ENCODE measurements at places on chromosomes 7 and 10.

DNA sequence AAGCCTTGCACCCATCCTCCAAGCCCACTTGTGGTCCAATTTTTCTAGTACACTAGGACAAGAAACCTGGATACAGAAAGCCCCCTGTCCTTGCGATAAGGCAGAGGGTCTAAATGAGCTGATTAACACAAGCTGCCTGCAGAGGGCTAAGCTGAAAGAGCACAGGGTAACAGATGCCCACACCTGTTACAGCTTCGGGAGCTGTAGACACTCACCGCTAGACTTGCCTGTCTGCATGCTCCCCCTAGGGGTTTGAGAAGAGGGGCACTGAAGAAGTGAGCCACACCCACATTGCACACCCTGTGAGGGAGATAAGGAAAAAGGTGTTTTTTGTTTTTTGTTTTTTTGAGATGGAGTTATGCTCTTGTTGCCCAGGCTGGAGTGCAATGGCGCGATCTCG, 386.5 kb upstream of the AUTS2 start:
- peak; percentile 6 for DNase-seq

DNA sequence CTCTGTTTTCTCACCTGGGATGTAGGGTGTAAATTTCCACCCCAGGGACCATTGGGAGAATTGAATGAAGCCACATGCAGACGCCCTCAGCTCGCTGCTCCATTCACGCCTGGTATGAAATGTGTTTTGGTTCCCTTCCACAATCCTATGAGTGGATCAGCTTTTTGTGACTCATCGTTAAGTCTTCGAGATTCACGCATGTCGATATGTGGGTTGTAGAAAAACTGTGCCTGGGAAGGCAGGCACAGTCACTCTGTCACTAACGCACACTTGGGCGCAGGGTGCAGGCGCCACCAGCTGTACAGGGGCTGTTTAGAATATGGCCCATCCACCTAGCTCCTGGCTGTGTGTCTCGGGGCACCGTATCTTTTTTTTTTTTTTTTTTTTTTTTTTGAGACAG, 64.2 kb upstream of the SH2B2 start:
- no peak for DNase-seq

- DNase-seq: no peak
Measured at GRCh38 chr10:62306663-62307062, 38.0 kb upstream of the RTKN2 start.

GRCh38 chr7:17408245-17408903, 109.9 kb downstream of the AHR start:
- DNase-seq: peak; percentile 57

DNA sequence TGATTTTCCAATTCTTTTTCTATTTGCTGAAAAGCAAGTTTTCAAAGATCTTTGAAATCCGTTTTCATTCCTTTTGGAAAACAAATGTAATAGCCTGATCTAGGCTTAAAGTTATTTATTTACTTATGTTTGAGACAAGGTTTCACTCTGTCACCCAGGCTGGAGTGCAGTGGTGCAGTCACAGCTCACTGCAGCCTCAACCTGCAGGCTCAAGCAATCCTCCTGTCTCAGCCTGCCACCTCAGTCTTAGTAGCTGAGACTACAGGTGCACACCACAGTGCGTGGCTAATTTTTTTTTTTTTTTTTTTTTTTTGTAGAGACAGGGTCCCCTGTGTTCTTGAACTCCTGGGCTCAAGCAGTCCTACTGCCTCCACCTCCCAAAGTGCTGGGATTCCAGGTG, 4.6 kb downstream of the ST7 start:
- DNase-seq: no peak

DNA sequence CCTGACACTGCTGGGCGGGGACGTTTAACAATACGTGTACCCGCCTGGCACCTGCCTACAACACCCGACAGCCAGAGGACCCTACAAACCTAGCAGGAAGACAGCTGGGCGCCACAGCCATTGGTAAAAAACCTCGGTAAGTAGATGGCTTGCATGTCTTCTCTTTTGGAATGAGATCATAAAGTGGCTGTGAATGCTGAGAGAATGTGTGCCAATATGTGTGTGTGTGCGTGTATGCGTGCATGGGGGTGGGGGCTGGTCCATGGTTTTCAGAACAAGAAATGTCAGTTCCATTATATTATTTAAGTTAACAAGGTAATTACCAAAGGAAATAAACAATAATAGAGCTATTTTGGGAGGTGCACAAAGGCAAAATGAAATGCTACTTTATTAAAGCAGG, 39.2 kb downstream of the PAPOLB start:
- DNase-seq: no peak

GRCh38 chr7:90250601-90251303, 5.8 kb downstream of the CFAP69 start:
- no peak for DNase-seq

DNA sequence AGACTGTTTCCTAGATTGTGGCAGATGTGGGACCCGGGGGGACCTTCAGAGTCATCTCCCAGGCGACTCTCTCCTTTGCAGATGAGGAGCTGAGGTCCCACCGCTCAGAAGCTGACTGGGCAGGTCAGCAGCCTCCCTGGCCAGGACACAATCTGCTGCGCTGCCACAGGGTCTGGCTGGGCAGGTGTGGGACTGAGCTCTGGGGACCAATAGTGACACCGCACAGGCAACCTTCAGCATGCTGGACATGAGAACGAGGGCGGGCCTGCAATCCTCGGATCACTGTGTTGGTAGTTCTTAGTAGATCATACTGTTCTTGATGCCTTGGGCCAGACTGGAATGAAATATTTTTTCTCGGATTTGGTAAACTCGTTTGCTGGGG, 20.5 kb upstream of the CRYGN start:
- DNase-seq: no peak

DNA sequence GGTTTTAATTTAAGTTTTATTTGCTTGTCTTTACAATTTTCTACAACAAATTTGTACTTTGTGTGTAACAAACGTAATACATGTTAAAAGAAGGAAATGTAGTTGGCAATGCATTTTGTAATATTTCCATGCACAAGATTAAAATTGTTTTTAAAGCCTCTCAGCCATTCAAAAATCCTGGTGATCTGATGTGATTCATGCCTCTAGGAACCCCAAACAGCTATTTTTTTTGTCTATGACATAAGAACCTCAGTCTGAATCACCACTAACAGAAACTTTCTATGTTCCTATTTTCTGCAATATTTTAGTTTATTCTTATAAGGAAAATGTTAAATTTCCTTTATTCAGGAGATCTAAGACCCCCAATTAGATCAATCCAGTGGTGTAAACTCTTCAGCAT, 183.1 kb upstream of the YAE1 start:
- no peak for DNase-seq

DNA sequence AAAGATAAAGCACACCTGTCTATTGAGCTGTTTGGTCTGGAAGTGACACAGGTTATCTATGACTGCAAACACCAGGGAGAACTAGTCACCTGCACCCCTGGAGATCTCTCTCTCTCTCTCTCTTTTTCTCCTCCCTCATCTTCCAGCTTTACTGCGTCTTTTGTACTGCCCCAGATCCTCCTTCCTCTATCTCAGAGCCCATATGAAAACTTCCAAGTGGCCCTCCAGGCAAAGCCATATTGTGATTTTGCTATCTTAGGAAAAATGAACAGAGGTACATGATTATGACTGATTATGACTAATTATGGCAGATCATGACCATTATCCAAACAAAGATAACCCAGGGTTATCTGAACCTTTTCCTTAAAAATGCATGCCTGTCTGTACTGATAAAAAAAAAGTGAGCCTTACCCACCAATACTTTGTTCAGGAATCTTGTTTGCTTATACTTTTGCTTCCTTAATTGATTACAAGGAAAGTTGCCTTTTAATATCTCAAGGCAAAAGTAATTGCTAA, 12.6 kb upstream of the EPHB6 start:
- DNase-seq: no peak

Data from CD4-positive, alpha-beta T cell treated with Interferon gamma for 1 hour (primary cell).